Cardiac fibroblast (primary cell): ENCODE measurements at places on chromosomes 2 and 18.
A peak's percentile ranks its signal among the peaks of the same experiment; 100 is the strongest.

GRCh38 chr2:39094717-39095363, 26.0 kb downstream of the SOS1 start:
- DNase-seq = peak; percentile 51

DNA sequence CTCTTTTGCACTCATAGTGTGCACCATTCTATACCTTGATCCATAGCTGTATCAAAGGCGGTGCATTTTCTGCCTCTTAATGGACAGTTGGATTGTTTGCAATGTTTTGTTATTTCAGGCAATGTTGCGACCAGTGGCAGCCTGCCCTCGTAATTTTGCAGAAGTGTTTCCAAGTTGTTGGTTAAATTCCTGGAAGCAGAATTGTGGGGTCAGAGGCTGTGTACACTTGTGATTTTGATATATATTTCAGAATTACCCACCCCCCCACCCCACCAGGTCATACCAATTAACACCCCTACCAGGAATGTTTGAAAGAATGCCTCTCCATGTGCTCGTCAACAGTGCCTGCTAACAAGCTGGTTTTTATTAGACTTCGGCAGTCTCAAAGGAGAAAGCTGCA, 32.4 kb upstream of the IL1R1 start:
- no peak for DNase-seq

GRCh38 chr2:62724886-62725711, 19.6 kb downstream of the EHBP1 start:
- no peak for DNase-seq

- DNase-seq = no peak
These were observed 113.8 kb upstream of the RGPD4 start for GRCh38 chr2:107712857-107713256.

GRCh38 chr18:43563780-43564179, 286.5 kb upstream of the SYT4 start:
- DNase-seq = peak; percentile 66

GRCh38 chr2:102313950-102314349, 2.6 kb downstream of the IL1RL1 start:
- DNase-seq = peak; percentile 35

DNA sequence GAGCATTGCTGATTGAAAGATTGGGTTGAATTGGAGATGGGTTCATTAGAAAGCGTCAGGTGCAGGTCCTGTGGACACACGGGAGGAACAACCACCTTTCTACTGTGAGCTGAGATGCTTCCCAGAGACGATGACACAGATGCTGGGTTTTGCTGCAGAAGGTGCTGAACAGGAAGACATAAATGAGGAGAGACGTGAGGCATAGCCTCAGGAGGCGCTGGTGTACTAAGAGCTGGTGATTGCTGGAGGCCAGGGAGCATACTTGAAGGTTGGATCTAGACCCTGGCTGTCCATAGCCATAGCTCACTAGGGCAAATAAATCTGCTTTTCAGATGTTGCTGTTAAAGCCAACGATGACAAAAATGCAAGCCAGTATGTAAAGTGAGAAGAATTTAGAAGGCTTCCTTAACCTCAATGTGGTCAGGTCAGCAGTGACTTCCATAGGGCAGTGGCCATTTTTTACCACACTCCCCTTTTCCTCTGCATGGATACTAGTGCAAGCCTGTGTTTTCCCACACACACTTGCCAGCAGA, 153.7 kb downstream of the SOX11 start:
- DNase-seq = no peak

GRCh38 chr18:23856466-23857163, 157.9 kb upstream of the TTC39C start:
- no peak for DNase-seq

- no peak for DNase-seq
These were observed 268.5 kb downstream of the ICOS start for GRCh38 chr2:204205082-204205481.

DNA sequence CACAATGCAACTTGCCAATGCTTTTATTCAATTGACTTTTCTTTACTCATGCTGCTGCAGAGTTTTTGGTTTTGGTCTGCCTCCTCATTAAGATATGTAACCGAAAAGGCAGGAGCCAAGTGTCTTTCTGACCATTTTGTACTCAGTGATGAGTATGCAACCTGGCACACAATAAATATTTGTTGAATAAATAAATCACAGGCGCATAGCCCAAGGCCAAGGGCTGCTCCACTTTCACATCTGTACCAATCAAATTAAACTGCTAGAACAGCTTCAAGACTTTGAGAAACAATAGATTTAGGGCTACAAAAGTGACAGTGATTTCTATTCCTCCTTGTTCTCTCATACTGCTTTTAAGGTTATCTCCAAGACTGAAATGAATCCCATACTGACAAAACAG, 828.2 kb downstream of the RNF144A start:
- DNase-seq = no peak

DNA sequence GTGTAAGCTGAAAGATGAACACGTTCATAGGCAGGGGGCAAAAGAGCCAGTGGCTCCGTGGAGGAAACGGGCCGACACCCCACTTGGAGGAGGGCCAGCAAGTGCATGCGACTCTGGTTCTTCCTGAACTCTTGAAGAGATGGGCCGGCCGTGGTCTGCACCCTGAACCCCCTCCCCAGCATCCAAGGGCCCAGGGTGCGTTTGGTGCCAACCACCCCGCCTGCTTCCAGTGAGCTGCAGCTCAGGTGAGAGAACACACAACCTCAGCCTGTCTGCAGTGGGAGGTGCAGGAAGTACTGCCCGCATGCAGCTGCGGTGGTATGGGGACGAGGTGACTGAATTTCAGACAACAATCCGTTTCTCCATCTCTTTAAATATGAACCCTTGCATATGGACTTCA, 58.9 kb downstream of the ADNP2 start:
- DNase-seq = no peak

DNA sequence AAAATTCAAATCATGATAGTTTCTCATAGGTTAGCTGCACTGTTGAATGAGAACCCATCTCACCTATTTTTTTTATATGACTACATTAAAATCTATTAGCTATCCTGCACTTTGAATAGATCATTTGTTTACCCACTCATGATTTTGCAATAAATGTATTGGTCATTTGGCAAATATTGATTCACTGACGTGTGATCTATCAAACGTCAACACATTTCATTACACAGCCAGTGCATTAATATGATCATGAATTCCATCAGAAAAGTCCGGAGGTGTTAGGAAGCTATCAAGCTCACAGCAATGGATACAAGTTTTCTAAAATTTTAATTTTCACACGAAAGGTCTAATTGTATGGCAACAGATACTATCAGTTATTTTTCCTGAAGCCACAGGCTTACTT, 128.2 kb upstream of the ID2 start:
- DNase-seq = no peak

DNA sequence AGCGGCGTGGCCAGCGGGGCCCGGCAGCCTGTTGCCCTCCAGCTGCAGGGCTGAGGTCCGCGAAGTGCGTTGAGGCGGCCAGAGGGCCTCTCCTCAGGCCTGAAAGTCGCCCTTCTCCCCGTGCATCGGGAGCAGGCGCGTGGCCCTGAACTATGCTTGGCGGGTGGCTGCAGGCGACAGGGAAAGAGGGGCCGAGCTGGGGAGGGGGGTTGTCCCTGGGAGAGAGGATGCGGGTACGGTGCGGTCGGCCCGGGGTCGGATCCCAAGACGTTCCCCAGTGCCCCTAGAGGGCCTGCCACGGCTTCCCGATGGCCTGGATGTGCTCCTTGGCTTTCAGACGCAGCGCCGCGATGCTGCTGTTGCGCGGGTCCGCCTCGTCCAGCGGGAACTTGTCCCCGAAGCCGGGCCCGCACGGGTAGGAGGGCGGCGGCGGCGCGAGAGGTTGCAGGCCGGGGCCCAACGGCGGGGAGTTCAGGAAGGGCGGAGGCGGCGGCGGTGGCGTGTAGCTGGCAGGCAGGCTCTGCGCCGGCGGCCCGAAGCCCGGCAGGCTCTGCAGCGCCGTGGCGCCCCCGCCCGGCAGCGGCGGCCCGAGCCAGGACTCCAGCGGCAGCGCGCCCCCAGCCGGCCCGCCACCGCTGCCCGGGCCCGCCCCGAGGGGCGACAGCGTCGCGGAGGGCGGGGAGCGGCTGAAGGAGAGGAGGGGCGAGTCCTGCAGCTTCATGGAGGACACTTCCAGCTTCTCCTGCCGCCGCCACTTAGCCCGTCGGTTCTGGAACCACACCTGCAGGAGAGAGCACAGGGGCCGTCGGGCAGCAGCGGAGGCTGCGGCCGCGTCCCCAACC, 4.3 kb downstream of the RAX start:
- DNase-seq = peak; percentile 37

DNA sequence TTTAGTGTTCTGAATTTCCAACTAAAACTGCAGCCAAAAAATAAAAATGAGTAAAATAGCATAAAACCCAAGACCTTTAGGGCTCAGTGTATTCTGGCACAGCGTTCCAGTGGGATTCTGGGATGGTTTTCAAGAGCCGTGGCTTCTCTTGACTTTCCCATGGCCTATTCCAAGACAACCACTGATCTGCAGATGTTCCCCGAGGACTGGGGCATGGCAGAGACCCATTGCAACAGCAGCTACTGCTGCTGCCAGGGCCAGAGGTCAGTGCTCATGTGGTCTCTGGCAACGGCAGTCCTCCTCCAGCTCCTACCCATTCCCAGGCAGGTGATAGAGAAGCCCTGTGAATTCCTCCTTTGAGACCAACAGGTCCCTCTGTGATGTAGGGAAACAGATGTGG, 26.8 kb downstream of the TNP1 start:
- no peak for DNase-seq

DNA sequence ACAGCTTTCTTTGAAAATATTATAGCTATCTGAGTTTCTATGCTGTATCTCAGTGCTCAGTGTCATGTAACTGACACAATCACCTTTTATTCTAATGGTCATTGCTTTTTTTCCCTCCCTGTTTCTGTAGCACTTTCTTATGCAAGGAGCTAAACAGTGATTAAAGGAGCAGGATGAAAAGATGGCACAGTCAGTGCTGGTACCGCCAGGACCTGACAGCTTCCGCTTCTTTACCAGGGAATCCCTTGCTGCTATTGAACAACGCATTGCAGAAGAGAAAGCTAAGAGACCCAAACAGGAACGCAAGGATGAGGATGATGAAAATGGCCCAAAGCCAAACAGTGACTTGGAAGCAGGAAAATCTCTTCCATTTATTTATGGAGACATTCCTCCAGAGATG, 56.4 kb downstream of the SCN2A start:
- DNase-seq = no peak

DNA sequence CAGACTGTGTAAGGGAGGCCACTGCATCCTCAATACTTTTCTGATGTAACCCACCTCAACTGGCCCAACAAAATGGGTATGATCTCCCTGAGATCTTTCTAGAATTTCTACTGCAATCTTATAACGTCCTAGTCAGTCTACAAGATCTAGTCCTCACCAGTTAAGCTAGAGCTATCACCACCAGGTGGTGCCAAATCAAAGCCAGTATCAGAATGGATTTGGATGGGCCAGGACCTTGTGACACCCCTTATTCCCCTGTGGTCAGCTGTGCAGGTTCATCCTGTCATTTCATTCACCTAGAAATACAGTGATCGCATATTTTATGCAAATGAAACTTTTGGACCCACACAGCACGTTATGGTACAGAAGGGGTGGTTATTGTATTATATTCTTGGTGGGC, 90.3 kb downstream of the OLA1 start:
- DNase-seq = peak; percentile 65
